Suprapubic skin (tissue), 4 donors: ENCODE measurements at places on chromosomes 16 and 17. TPM values are rescaled to one million over a fixed set of nuclear protein-coding genes. Genes with fewer than 3 reads are reported as not detected.

KRT32 gene
- 0.40 TPM for total RNA-seq

CAPNS2 gene
- total RNA-seq = 165 TPM

- H3K36me3 ChIP-seq = no peaks in the 10 kb centered on the region
- no peak overlapping the region for H3K27ac ChIP-seq
- no peaks in the 10 kb centered on the region for H3K4me1 ChIP-seq
- no peak overlapping the region for H3K4me3 ChIP-seq
Observed at GRCh38 chr17:81498953-81499600, 13.5 kb downstream of the ACTG1 start.

DNA sequence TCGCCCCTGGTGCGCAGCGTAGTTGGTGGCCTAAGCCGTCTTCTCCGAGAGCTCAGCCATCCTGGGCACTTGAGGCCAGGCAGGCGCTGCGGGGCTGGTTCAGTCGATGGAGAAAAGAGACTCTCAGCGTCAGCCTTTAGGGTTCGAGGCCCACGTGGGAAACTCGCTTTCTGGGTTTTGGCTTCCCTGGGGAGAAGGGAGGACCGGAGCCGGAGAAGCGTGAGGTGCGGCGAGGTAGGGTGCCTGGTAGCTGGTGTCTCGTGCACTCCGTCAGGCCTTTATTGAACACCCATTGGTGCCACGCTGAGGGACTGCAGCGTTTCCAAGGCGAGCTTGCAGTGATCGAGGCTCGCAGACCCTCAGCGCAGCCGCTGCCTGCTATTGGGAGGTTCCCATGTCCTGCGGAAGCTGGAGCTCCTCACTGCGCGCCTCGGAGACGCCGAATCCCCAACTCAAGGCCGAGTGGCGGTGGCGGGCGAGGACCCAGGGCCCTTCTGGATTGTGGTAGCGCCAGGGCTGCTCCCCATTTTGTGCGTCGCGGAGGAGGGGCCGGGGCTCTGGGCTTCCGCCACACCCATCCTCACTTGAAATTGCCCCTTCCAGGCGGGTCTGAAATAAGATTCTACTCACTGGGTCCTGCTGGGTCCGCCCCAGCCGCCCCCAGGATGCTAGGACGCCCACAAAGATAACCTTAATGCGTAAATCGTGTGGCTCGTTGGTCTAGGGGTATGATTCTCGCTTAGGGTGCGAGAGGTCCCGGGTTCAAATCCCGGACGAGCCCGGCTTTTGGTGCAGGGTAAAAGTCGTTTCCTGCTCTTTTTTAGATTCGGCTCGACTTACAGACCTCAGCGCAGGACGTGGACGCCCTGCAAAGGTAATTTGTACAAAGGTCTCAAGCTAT is 1.2 kb downstream of the OR1F1 start:
- H3K27me3 ChIP-seq = peaks cover 99% of the 10 kb centered on the region
- H3K4me1 ChIP-seq = peaks cover 22% of the 10 kb centered on the region
- no peak for DNase-seq
- H3K36me3 ChIP-seq = no peaks in the 10 kb centered on the region

- no peaks in the 10 kb centered on the region for H3K36me3 ChIP-seq
- DNase-seq = no peak
- H3K27me3 ChIP-seq = no peaks in the 10 kb centered on the region
- no peaks in the 10 kb centered on the region for H3K4me1 ChIP-seq
- no peak overlapping the region for H3K4me3 ChIP-seq
- H3K27ac ChIP-seq = no peak overlapping the region
Observed at GRCh38 chr17:41127371-41127770, 3.4 kb upstream of the KRTAP4-12 start.

DNA sequence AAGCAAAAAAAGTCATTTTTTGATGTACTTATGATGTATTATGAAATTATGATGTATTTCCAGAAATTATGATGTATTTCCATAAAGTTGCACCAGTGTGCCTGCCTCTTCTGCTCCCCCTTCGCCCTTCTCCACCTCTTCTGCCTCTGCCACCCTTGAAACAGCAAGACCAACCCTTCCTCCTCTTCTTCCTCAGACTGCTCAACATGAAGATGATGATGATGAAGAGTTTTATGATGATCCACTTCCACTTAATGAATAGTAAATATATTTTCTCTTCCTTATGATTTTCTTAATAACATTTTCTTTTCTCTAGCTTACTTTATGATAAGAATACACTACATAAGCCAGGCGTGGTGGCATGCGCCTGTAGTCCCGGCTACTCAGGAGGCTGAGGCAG is 7.4 kb upstream of the ZNF785 start:
- no peak for DNase-seq
- no peaks in the 10 kb centered on the region for H3K27me3 ChIP-seq
- no peak overlapping the region for H3K4me3 ChIP-seq
- no peak overlapping the region for H3K27ac ChIP-seq
- H3K4me1 ChIP-seq = no peaks in the 10 kb centered on the region

PRSS36 gene
- 6.5 TPM for total RNA-seq

NHLRC4 gene
- 0.38 TPM for total RNA-seq

- H3K27ac ChIP-seq = no peak overlapping the region
- H3K4me3 ChIP-seq = no peak overlapping the region
- DNase-seq = no peak
- H3K36me3 ChIP-seq = no peaks in the 10 kb centered on the region
- H3K4me1 ChIP-seq = peaks cover 27% of the 10 kb centered on the region
Observed at GRCh38 chr16:56673921-56674320, 4.3 kb downstream of the MT1H start.

GRCh38 chr17:17084317-17084835 is 42.1 kb downstream of the MPRIP start:
- H3K4me1 ChIP-seq = peaks cover 51% of the 10 kb centered on the region
- H3K36me3 ChIP-seq = peaks cover 15% of the 10 kb centered on the region
- no peaks in the 10 kb centered on the region for H3K27me3 ChIP-seq
- H3K27ac ChIP-seq = no peak overlapping the region
- DNase-seq = no peak
- H3K4me3 ChIP-seq = no peak overlapping the region

ARL17B gene
- total RNA-seq = 42.9 TPM

- H3K4me3 ChIP-seq = no peak overlapping the region
- no peak for DNase-seq
- no peak overlapping the region for H3K27ac ChIP-seq
- H3K27me3 ChIP-seq = peaks cover 9% of the 10 kb centered on the region
- H3K36me3 ChIP-seq = no peaks in the 10 kb centered on the region
- peaks cover 30% of the 10 kb centered on the region for H3K4me1 ChIP-seq
Observed at GRCh38 chr16:74742051-74742481, 32.6 kb downstream of the FA2H start.

GRCh38 chr17:77002103-77003045 is 134.2 kb downstream of the MGAT5B start:
- H3K4me1 ChIP-seq = no peaks in the 10 kb centered on the region
- H3K36me3 ChIP-seq = no peaks in the 10 kb centered on the region
- no peak overlapping the region for H3K4me3 ChIP-seq
- DNase-seq = no peak

LYRM9 gene
- 14.0 TPM for total RNA-seq

GAS2L2 gene
- 0.49 TPM for total RNA-seq

DNA sequence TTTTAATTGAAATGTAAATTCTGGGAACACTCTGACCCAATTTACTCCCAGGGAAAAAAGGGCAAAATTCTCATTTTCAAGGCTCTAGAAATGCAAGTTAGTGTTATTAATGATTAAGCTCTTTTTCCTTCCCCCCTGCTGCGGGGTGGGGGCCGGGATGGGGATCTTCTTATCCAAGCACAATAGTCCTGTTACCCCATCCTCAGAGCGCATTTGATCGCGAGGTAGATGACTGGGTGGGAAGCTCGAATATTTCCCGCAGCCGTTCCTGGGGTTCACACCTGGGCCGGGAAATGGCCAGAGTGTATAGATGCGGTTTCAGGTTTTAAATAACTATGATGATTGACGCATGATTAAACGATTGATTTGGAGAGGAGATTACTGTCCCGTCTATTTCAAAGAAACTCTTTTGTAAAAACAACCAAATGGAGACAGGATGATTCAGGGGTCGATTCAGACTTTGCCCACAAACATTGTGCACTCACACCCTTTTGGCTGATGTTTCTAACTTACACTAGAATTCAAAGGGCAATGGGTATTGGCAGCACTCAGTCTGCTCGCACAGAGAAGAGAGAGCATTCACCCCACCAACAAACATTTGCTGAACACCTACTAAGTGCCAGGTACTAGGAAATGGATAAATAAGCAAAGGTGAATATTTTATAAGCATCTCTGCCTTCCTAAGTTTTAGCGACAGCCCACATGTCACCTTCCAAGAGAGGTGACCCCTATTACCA is 55.0 kb downstream of the SALL1 start:
- H3K27ac ChIP-seq = no peak overlapping the region
- H3K27me3 ChIP-seq = peaks cover 5% of the 10 kb centered on the region
- H3K36me3 ChIP-seq = no peaks in the 10 kb centered on the region
- H3K4me1 ChIP-seq = no peaks in the 10 kb centered on the region
- DNase-seq = no peak

DNA sequence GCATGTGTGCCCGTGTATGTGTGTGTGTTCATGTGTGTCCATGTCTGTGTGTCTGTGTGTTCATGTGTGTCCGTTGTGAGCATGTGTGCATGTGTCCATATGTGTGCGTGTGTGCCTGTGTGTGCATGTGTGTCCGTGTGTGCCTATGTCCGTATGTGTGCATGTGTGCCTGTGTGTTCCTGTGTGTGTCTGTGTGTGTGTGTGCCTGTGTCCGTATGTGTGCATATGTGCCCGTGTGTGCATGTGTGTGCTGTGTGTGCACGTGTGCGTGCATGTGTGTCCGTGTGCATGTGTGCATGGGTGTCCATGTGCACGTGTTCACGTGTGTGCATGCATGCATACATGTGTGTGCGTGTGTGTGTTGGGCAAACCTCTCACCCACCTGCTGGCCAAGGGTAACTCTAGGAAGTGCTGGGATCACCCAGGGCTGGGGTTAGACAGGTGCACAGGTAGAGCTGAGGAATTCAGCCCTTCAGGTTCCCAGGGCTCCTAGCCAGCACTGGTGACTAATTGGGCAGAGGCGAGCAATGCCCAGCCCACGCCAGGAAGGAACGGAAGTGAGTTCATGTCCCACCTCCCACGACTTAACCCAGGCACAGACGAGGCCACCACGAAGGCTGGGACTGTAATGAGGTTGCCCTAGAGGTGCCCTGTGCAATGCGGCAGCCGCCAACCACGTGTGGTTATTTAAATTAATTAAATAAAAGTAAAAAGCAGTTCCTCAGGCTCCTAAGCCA is 8.2 kb upstream of the CSNK1D start:
- H3K4me1 ChIP-seq = peaks cover 23% of the 10 kb centered on the region
- H3K27me3 ChIP-seq = no peaks in the 10 kb centered on the region
- DNase-seq = no peak
- H3K4me3 ChIP-seq = no peak overlapping the region
- H3K27ac ChIP-seq = peak overlapping the region; percentile 45

SHISA6 gene
- 3.2 TPM for total RNA-seq
